Placental pericyte (primary cell): ENCODE measurements at places on chromosomes 1 and 21. TPM values are rescaled to one million over a fixed set of nuclear protein-coding genes. Genes with fewer than 3 reads are reported as not detected.

TOMM20 gene
- total RNA-seq, result 93.4 and 104 TPM in 2 replicates

HAPLN2 gene
- not detected in 2 replicates for total RNA-seq

AKR7A3 gene
- 0.29 and 0.66 TPM in 2 replicates for total RNA-seq

PLA2G2F gene
- not detected in 2 replicates for total RNA-seq

ZMYM1 gene
- 9.8 and 27.2 TPM in 2 replicates for total RNA-seq

RAP1GAP gene
- total RNA-seq, result 0.22 TPM in 1 of 2 replicates, not detected in the other

WNT9A gene
- 0.14 and 0.66 TPM in 2 replicates for total RNA-seq

ACTRT2 gene
- not detected in 2 replicates for total RNA-seq

ITLN2 gene
- total RNA-seq, result not detected in 2 replicates

ATP1A4 gene
- total RNA-seq, result not detected in 2 replicates

OPTC gene
- total RNA-seq, result not detected in 2 replicates

RGS18 gene
- not detected in 2 replicates for total RNA-seq

VASH2 gene
- 0.14 TPM in 1 of 2 replicates, not detected in the other for total RNA-seq

MYBPH gene
- total RNA-seq, result 0.88 and 1.4 TPM in 2 replicates

OPRD1 gene
- total RNA-seq, result not detected in 2 replicates

BMP8B gene
- total RNA-seq, result under 0.01 and 0.14 TPM in 2 replicates

PADI1 gene
- total RNA-seq, result under 0.01 and 0.29 TPM in 2 replicates

TMOD4 gene
- total RNA-seq, result not detected in 2 replicates

ATP6V0B gene
- 113 and 121 TPM in 2 replicates for total RNA-seq

ST6GALNAC5 gene
- 7.3 and 20.6 TPM in 2 replicates for total RNA-seq

ARHGAP30 gene
- under 0.01 TPM in 1 of 2 replicates, not detected in the other for total RNA-seq

SELE gene
- total RNA-seq, result not detected in 2 replicates

SELENBP1 gene
- 8.7 and 30.9 TPM in 2 replicates for total RNA-seq

HUNK gene
- 0.43 TPM in 1 of 2 replicates, not detected in the other for total RNA-seq

OR13G1 gene
- not detected in 2 replicates for total RNA-seq

SH2D1B gene
- not detected in 2 replicates for total RNA-seq

PATJ gene
- 2.6 and 5.7 TPM in 2 replicates for total RNA-seq

BRINP3 gene
- not detected in 2 replicates for total RNA-seq

TEDDM1 gene
- not detected in 2 replicates for total RNA-seq

UCK2 gene
- 52.7 and 166 TPM in 2 replicates for total RNA-seq

ARHGEF16 gene
- total RNA-seq, result 0.44 and 0.57 TPM in 2 replicates

NSUN4 gene
- total RNA-seq, result 20.0 and 22.5 TPM in 2 replicates

EBNA1BP2 gene
- 118 and 127 TPM in 2 replicates for total RNA-seq

OR10T2 gene
- not detected in 2 replicates for total RNA-seq
